ENCODE measurements at places on chromosomes 12 and 14.

DNA sequence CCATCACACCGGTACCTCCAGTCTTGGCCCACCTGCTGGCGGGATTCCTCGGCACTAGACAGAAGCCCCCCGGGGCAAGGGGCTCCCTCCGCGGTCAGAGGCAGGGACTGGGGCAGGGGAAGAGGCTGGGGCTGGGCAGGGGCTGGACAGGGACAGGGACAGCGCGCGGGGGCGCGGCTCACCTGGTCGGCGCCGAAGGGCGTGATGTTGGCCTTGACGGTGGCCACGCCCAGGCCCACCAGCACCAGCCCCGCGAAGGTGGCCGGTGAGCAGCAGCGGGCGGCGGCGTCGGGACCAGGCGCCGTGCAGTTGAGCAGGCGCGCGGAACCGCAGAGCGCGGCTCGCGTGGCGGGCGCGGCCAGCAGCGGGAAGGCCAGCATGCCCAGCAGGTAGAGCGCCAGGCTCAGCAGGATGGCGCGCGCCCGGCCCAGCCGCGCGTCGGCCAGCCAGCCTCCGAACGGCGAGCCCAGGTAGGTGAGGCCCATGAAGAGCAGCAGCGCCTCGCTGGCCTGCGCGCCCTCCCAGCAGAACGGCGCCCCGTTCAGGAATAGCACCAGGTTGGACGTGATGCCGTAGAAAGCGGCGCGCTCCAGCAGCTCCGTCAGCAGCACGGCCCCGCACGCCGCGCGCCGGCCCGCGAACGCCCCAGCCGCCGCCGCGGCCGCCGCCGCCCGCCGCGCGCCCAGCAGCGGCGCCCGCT is 392 bp downstream of the SLC15A4 start:
- no peak for DNase-seq

DNA sequence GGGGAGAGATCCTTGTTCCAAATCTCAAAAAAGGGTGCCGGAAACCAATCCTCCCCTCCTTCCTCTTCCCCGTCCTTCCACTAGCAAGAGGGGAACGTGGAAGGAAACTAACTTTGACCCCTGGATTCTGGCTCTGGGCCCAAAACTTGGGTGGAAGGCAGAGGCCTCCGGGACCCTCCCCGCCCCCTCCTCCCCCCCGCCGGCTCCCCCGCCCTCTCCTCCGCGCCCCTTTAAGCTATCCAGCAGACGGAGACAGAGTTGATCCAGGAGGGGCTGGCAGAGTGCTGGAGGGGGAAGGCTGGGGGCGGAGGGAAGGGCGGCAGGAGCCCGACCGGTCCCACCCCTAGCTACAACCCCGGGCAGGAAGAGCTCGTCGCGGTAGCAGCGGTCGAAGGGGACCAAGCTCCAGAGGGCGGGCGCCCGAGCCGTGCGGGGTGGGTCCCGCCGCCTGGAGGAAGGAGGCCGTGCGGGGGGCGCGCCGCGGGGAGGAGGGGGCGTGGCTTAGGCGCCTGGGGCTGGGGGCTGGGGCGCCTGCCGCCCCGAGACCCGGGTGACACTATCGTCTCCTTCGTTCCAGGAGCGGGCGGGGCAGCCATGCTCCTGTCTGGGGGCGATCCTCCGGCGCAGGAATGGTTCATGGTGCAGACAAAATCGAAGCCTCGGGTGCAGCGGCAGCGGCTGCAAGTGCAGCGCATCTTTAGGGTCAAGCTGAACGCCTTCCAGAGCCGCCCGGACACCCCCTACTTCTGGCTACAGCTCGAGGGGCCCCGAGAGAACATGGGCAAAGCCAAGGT is at the start of gene NYNRIN:
Gene NYNRIN, plus strand, starts transcription at position 351 of the 794 bp plus-strand sequence. Its CDS starts 244 bp downstream, at position 595.
- DNase-seq, result no peak

DNA sequence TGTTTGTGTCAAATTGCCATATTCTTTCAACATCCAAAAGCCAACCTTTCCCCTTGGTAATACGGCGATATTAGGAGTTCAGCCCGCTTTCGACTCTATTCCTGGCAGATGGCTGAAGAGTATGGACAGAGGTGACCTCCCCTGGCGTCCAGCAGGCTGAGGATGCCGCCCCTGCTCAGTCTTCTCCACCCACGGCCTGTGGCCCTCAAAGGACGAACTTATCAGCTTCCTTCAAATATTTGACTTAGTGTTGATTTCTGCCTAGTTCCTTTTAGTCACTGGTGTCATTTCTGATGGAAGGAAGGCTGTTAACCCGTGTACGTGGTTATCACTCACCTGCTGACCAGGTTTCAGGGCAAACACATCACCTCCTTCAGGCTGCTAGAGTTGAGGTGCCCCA is 65.0 kb downstream of the TESC start:
- DNase-seq, result no peak

DNA sequence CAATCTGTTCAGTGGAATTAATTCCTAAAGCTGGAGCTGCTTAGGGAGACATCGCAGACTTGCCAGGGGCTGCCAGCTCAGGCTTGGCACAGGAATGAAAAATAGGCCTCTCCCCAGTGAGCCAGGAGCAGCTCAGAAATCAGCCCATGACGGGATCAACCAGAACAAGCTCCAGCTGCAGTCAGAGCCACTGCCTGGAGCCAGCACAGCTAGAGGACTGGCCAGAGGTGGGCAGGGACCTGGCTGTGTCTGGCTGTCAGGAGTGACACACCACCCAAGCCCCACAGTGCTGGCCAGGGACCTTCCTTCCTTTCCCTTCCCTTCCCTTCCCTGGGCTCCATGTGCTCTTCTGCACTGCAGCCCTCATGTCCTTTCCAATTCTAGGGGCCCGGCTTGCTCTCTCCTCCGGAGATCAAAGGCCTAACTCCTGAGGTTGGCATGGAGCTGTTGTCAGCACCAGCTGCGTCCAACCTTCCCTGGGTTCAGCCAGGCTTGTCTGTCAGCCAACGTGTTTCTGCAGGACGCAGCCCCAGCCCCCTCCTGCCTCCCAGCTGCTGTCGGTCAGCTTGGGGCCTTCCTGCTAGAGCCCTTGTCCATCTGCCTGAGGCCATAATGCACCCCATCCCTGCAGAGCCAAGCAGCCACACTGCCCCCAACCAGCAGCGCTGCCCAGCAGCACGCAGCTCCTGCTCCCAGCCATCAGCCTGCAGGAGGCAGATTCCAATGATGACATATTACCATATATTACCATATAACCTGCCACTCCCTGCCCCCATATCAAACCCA is 149.3 kb downstream of the CALM1 start:
- no peak for DNase-seq

DNA sequence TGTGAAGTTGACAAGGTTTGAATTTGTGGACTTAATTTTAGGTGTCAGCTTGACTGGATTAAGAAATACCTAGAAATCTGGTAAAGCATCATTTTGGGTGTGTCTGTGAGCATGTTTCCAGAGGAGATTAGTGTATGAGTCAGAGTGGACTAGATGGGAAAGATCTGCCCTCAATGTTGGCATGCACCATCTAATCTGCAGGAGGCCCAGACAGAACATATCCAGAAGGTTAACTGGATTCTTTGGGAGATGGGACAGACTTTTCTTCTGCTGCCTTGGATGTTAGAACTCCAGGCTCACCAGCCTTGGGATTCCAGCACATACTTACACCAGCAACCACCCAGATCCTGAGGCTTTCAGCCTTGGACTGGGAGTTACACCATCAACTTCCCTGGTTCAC is 14.1 kb downstream of the SGPP1 start:
- no peak for DNase-seq

- no peak for DNase-seq
Observed at GRCh38 chr12:52899338-52900035, 5.4 kb downstream of the KRT8 start.

- DNase-seq, result no peak
Observed at GRCh38 chr12:127588249-127588648, 678.7 kb upstream of the TMEM132C start.

Measured in inflammatory macrophage treated with lipopolysaccharide for 1 hour (primary cell).